ENCODE measurements at places on chromosomes 4 and X.

DNA sequence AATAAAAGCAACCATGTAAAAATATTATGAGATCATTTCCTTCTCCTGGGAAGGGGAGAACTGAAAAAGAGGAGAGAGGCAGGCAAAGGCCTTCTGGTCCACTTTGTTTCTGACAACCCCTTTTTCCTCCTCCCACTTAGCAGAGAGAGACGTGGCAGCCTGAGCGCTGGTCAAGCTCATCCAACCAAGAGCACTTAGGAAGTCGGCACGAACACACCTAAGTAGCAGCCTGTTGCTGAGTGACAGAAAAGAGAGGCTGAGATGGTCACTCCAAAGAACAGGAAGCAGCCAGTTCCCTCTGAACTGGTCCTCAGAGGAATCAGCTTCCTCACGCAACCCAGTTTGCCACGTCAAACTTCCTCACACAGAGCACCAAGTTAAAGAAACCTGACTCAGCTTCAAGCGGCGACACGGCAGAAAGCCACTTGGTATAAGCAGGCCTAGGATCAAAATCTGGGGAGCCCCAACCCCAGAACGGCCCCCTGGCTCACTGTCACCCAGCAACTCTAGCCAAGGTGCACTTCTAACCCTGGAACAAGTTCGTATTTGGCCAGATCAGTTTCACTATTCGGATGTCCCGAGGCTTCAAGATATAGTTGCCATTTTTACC lies 861 bp downstream of the SEC24D start:
- DNase-seq, result no peak

DNA sequence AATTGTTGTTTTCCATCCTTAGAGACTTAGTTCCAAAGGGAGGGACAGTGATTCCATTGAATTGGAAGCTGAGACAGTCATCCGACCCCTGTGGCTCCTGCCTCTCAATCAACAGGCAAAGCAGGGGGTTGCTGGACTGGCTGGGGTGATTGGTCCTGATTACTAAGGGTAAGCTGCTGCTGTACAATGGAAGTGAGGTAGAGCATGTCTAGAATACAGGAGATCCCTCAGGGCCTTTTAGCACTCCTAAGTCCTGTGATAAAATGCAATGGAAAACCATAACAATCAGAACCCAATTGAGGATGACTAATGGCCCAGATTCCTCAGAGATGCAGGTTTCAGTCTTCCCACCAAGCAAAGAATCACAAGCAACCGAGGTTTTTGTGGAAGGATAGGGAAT lies 127.6 kb downstream of the AASDH start:
- DNase-seq, result no peak

- no peak for DNase-seq
These were observed at the start of gene TRPC3 for GRCh38 chr4:121951521-121952110. TRPC3 (minus strand) TSS chr4:121952060; CDS start chr4:121951680, 380 bp downstream.

GRCh38 chr4:172892300-172892699 lies 276.3 kb upstream of the GALNT7 start:
- DNase-seq, result no peak

- DNase-seq, result no peak
These were observed 13.6 kb upstream of the CYTL1 start for GRCh38 chr4:5032813-5033212.

- DNase-seq, result no peak
These were observed 167.1 kb upstream of the C1QTNF7 start for GRCh38 chr4:15260758-15261157.
